GDM1 (cell line): ENCODE measurements at places on chromosomes 4 and X.

- peak; percentile 27 for DNase-seq
These were observed 155.2 kb upstream of the SPIN4 start for GRCh38 chrX:63506320-63506719.

- DNase-seq: no peak
These were observed 43.7 kb downstream of the RPS6KA6 start for GRCh38 chrX:84144281-84144680.

DNA sequence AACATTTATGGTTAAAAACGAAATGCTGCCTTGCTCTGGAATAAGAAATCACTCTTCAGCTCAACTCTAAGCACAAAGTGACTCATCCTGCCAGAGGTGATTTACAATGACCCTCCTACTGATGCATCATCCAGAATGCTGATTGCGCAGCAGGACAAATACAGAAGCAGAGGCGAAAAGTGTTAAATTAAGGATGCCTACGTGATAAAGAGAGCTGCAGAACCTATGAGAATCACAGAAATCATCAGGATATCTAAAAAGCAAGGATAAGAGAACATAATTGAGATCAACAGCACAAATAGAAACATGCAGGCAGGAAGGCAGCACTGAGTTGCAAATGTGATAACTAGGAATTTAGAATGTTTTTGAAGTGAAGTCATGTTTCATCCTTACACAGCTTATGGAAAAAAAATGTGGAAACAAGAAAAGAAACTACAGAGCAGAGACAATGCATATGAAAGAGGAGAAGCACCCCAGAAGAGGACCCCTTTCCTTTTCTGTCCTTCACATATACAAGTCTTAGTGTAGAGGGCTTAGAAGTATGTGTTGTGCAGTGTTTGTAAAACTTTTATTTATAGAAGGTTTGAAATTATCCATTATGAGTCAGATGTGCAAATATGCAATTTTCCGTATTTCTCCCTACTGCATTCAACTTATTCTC is 188.4 kb downstream of the SLC7A11 start:
- DNase-seq: no peak

GRCh38 chrX:275967-276580 is 5.1 kb upstream of the PLCXD1 start:
- DNase-seq: no peak

GRCh38 chrX:17361620-17362019 is 13.4 kb upstream of the NHS start:
- DNase-seq: no peak

DNA sequence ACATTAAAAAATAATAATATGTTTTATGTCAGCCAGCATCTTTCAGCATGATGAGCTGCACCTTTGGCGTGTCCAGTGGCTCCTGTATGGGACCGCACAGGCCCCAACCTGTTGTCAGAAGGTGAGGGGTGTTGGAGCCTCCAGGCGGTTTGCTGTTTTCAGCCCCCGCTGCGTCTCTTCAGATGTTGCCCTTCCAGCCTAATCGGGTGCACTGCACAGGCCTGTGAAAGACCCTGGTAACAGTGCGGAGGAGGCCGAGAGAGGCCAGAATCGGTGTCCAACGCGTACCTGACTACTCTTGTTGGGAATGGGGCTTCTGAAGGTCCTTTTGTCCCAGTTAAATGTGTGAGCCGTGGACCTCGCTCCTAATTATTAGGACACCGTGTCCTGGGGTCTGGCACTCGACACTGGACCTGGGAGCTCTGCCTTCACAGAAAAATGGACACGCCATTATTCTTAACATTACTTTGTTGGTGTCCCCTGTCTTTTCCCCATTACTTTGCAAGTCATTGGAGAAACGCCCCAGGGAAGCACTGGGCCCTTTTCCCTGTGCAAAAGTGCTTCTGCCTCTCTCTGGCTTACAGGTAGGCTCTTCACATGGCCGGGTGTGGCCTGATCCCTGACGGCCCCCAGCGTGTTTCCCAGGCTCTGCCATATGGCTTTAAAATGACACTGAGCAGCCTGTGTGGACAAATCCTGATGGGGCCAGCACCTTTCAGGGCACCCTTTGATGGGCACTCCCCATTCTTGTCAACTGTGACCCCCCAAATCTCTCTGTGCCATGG is 51.2 kb downstream of the TBC1D14 start:
- no peak for DNase-seq

GRCh38 chr4:183214912-183215488 is 105.1 kb downstream of the CLDN22 start:
- DNase-seq: no peak

GRCh38 chr4:94819371-94820168 is 61.8 kb downstream of the BMPR1B start:
- DNase-seq: no peak

- DNase-seq: peak; percentile 40
These were observed 146.2 kb upstream of the SCML1 start for GRCh38 chrX:17590892-17591740.

GRCh38 chr4:76459291-76459723 is 24.3 kb downstream of the SHROOM3 start:
- no peak for DNase-seq

GRCh38 chr4:77235289-77235854 is 78.4 kb downstream of the CCNG2 start:
- no peak for DNase-seq

- no peak for DNase-seq
These were observed 112.8 kb upstream of the MAP3K15 start for GRCh38 chrX:19628011-19628575.

DNA sequence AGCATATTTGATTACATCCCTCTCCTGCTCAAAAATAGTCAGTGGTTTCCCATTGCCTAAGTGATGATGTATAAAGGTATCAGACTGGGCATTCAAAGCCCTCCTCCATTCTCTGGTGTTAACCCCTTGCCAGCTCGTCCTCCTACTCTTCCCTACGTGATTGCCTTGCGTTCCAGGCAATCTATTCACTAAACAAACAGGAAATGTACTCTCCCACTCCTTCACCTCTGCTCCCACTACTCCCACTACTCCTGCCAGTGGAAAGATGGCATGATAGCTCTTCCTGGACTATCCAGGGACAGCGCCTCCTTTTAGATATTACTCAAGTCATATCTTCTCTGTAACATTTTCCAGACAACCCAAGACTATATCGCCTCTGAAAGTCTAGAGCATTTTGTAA is 5.8 kb downstream of the DGAT2L6 start:
- no peak for DNase-seq
